ENCODE measurements at places on chromosomes 5 and 9. TPM values are rescaled to one million over a fixed set of nuclear protein-coding genes. Genes with fewer than 3 reads are reported as not detected.

F12 gene
- 0.18 TPM for total RNA-seq

ANXA2R gene
- 2.4 TPM for total RNA-seq

SPATA31C1 gene
- total RNA-seq, result not detected

SLC6A7 gene
- not detected for total RNA-seq

Data from smooth muscle cell of bladder (primary cell).